ENCODE measurements at places on chromosomes 6 and 20.

DNA sequence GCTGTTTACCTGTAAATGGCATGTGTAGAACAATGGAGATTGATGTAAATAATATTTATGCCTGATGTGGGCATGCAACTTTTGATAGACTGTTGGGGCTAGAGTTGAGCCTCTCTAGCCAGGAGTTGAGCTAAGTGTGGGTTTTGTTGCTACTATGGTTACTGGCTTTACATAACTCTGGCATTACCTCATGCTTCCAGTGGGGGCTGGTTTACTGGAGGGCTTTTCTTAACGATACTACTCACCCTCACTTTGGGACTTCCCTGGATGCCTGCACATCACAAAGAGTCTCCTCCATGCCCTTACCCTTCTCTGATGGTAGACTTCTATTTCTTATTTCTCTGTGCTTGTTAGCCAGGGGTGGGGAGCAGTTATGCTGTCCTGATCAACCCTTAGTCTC, 524.6 kb upstream of the CDH4 start:
- DNase-seq, result no peak

- no peak for DNase-seq
Observed at GRCh38 chr20:906703-907270, 9.3 kb downstream of the ANGPT4 start.

GRCh38 chr6:149831308-149831820, 32.8 kb downstream of the LRP11 start:
- no peak for DNase-seq

DNA sequence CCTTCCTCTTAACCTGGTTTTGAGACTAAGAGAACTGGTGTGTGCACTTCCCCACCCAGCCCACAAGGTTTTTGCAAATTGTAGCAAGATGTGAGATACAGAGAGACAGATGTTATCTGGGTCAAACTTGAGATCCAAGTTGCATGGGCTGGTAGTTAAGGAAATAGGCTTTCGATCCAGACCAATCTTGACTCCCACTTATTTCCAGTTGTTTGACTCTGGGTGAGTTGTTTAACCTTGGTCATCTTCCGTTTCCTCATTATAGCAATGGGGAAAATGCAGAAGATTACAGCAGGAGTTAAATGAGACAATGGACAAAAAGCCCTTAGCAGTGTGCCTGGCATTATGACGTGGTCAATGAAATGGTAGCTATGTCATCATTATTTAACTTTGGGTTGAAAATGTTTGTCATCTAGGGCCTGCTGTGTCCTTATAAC, 1.7 kb downstream of the SNX21 start:
- no peak for DNase-seq

DNA sequence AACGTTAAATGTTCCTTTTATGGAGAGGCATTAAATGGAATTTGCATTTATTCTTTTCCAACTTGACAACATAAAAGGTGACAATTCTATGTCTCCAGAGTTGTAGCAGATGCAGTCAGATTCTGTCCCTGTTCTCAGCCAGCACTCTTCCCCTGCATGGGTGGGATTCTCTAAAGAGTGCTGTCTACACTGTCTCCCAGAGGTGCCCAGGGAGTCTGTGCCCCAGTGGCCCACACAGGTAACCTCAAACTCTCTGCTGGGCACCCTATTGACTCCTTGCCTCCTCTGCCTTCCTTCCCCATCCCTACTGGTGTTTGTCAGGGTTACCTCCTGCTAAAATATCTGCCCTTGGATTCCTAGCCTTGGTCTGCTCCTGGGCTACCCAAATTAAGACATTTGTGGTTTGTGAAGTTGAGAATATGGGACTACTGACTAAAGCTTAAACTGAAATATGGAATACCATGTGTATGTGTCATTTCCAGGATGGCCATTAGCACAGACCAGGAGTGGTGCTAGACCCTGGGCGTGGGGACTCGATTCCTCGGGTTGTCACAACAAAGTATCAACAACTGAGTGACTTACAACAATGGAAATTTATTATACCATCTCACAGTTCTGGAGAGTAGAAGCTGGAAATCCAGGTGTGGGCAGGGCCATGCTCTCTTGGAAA, 284.7 kb downstream of the CDH26 start:
- no peak for DNase-seq

- DNase-seq, result no peak
Observed at GRCh38 chr20:50136822-50137599, 16.5 kb downstream of the PEDS1 start.

- DNase-seq, result no peak
Observed at GRCh38 chr6:17039266-17039665, 62.6 kb upstream of the STMND1 start.

DNA sequence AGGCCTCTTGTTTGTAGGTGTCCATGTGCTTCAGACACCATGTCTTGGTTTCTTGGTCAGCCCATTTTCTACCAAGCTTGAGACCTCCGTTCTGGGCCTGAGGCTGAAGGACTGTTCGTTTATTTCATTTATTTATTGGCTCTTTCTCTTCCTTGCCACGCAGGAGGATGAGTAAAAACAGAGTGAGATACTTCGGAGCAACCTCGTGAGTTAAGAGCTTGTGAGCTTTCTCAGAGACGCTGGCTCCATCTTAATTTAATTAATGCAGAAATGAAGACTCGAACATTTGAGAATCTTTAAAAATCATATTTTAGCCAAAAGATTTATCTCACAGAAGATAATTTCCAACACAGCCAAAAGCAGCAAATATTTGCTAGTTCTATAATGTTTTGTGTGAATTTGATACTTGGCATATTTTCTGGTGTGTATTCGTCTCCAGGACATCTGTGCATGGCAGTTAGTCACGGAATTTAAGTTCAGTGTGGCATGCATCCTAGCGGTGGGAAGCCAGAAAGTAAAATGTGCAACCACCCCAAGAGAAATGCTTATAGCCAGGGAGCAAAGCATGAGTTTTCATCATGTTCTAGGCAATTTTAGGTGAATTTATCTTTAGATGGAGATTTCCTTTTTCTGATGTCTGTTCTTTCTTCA, 76.0 kb downstream of the THBS2 start:
- DNase-seq, result no peak

Measured in activated CD4-positive, alpha-beta T cell treated with anti-CD3 and anti-CD28 coated beads, Interleukin-2, Interleukin-6, amounts not matched to agents 100 ng/mL and 50 ng/mL, durations not matched to agents 16 hours and 8 hours (primary cell).